ENCODE measurements at places on chromosomes 16 and 17.

- DNase-seq, result no peak
These were observed 96.9 kb downstream of the AMFR start for GRCh38 chr16:56328276-56329022.

GRCh38 chr17:57154921-57155320, 69.9 kb downstream of the AKAP1 start:
- DNase-seq, result no peak

GRCh38 chr16:58025351-58026138, at the start of gene MMP15:
MMP15 (plus strand) TSS chr16:58025754; CDS start chr16:58026351, 597 bp downstream.
- no peak for DNase-seq

DNA sequence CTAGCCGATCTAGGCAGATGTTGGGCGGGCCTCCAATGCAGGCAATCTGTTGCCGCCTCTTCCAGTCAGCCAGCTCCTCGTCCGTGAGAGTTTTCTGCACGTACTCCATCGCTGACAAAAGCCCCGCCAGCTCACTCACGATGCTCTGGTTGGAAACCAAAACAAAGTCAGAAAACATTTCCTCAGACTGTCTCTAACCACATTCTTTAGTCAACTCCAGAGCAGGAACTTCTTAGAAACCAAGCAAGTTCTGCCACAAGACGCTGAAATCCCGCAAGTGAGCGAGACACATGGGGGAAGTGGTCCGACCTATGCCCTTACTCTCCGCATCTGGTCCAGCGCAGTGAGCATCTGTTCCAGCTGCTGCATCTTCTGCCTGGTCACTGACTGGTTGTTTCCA, 49.1 kb downstream of the STAT5A start:
- no peak for DNase-seq

DNA sequence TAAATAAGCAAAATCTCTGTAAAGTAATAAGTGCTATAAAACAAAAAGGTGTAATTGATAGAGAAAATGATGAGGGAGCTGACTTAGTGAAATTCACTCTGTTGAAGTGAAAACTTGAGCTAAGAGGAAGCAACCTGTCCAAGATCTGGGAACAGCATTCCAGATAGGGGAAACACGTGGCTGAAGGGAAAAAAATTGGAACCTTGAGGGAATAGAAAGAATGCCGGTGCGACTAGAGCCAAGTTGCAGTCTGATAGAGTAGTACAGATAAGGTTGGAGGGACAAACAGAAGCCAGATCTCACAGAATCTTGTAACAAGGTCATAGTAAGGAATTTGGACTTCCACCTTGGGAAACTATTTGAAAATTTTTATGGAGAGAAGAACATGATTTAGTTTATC, 623 bp upstream of the DDX52 start:
- DNase-seq, result no peak

GRCh38 chr16:50467943-50468748, 80.0 kb upstream of the NKD1 start:
- DNase-seq, result peak; percentile 7

GRCh38 chr16:67286441-67287235, 7.3 kb downstream of the PLEKHG4 start:
- DNase-seq, result no peak

- DNase-seq, result no peak
These were observed 262.6 kb downstream of the SLC39A11 start for GRCh38 chr17:72829883-72830282.

DNA sequence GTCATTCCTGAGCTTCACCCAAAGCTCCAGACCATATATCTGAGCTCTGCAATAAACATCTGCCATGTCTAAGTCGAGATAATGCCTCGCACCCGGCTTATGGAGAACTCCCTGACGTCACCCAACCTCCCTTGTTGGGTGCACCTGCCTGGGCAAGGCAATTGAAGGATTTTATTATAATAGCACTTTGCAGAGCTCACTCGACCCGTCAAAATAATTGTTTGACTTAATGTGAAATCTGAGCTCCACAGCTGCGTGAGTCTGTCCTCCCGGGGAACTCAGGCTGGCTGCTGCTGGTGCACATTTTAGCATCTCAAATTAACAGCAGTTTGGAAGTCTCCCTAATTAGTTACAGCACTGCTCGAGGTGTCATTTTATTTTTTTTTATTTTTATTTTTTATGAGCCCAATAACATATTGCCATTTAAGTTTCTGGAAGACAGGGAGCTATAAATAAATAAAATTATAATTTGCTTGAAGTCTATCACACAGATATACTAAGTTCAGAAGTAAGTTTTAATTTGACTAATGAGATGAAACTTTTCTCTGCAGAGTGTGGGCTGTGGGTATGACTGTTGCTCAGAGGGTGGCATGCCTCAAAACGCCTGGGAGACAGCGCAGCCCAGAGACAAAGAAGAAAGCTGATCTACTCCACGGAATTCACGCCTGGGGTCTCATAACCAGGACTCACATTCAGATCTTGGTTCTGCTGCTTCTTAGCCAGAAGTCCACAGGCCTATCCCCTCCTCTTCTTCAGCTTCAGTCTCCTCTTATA, 401.4 kb upstream of the C16orf82 start:
- no peak for DNase-seq

- no peak for DNase-seq
These were observed 1.1 kb upstream of the GIT1 start for GRCh38 chr17:29590411-29591145.

- DNase-seq, result peak; percentile 11
These were observed 683.1 kb upstream of the SALL1 start for GRCh38 chr16:51834133-51834532.

DNA sequence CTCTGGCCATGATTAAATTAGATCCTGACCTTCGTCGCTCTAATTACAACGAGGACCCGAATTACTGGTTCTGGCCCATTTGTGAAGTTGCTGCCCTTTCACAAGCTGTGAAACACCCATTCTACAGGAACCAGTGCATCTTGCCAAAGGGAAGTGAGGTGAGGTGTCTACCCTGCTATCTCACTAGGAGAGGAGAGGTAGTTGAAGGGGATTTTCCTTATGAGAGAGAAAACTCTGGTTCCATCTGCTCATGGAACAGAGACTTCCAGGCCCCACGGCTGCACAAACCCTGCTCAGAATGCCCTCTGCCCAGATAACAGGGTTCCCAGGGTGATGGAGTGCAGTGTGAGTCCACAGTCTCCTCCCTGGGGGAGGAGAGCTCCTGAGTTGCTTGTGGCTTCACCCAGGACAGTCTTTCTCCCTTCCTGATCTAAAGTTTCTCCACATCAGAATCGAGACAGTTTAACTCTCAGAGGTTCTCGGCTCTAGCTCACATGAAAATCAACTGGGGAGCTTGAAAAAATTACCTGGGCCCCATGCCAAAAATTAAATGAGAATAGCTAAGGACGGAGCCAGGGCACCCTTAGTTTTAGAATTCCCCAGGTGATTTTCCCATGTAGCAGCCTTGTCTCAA, 7.8 kb upstream of the SSTR2 start:
- DNase-seq, result no peak

DNA sequence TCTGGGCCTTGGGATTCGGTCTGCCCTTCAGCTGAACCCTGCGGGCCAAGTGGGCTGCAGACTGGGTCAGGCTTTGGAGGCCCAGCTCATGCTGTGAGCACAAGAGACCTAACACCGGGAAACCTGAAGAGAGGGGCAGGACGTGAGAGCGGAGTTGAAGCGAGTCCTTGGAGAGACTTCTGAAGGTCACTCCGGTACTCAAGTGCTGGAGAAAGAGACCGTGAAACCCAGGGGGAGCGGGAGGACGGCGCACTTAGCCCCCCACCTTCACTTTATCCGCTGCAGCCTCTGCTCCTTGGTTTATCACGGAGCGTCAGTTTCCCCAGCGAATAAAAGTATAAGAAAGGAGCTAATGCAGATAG, 361 bp downstream of the UQCRC2 start:
- DNase-seq, result no peak

- no peak for DNase-seq
These were observed 414.6 kb upstream of the GOT2 start for GRCh38 chr16:59148769-59149155.

DNA sequence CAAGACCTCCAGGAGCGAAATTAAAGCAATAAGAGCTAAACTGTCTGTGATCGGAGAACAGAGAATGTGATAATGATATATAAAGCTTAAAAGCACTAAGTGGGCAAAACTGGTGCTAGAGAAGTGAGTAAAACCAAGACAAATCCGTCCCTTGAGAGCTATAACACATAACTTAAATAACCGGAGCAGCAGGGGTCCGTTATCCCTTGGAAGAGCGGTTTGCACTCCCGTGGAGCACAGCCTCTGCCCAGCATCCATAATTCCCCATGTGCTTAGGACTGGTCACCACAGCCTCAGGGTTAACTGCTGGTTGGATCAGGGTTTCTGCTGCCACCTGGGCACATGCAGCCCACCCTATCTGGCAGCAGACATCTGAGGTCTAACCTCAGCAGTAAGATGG, 489.0 kb downstream of the NPIPA7 start:
- DNase-seq, result no peak

DNA sequence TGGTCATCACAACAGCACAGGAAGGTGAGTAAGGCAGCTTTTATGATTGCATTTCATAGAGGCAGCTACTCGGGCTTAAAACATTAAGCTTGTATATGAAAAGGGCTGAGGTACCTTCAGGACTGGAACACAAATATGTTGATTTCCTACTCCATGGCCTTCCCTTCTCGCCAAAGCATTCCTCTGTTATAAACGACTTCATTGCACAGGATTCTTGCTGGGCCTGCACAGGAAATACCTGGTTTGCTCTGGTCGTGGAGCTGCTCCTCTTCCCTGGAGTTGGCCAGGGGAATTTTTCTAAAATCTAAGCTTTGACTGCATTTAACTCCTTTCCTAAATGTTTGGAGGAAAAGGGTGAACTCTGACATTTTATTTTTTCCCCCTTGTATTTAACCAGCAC, 49.0 kb downstream of the CHD9 start:
- DNase-seq, result no peak

DNA sequence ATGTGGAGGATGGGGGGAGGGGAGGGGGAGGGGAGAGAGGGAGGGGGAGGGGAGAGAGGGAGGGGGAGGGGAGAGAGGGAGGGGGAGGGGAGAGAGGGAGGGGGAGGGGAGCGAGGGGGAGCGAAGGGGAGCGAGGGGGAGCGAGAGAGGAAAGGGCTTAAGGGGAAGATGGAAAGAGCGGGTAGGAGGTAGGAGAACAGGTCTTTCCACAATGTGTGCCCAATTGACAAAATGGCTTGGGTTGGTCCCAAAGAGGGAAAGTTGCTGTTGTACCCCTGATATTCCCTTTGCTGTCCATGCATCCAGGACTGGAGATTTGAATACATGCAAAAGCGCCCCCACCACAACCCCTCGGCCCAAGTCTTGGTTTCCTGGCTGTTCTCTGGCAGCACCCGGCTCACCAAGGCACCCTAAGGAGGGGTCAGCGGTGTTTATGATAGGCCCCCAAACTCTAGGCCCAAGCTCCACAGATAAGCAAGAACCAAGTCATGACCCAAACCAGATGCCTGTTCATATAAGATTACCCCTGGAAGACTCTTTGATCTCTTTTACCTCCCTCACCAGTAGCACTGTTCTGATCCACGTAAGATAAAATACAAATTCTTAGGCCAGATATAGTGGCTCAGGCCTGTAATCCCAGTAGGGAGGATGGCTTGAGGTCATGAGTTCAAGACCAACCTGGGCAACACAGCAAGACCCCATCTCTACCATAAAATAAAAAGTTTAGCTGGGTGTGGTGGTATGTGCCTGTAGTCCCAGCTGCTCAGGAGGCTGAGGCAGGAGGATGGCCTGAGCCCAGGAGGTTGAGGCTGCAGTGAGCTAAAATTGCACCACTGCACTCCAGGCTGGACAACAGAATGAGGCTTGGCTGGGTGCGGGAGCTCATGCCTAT, 119.6 kb downstream of the ZFHX3 start:
- DNase-seq, result no peak

DNA sequence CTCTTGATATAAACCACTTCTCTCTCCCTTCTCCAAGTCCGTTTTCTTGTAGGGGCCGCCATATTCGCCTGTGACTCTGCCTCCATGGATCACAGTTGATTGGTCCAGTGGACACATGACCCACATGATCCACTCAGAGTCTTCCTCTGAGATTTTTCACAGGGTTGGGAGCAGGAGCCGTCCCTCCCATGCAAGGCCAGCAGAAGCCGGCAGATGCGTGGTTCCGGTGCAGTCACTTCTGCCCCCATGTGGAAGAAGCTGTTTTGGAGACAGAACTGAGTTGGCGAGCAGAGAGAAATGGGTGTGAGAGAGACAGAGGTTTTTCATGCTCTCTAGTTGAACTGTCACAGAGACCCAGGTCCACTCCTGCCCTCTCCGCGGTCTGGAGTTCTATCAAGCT, 83.3 kb downstream of the C16orf95 start:
- no peak for DNase-seq

DNA sequence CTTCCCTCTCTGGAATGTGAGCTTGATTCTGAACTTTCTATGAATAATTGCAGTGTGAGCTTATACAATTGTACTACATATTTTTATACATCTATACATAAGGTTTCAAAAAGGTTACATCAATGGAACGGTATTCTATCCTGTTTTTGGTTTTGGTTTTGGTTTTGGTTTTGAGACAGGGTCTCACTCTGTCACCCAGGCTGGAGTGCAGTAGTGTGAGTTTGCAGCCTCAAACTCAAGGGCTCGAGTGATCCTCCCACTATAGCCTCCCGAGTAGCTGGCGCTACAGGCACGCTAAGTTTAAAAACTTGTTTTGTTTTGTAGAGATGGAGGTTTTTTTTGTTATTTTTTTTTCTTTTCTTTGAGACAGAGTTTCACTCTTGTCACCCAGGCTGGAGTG, 1.1 kb downstream of the CTRB1 start:
- DNase-seq, result no peak

DNA sequence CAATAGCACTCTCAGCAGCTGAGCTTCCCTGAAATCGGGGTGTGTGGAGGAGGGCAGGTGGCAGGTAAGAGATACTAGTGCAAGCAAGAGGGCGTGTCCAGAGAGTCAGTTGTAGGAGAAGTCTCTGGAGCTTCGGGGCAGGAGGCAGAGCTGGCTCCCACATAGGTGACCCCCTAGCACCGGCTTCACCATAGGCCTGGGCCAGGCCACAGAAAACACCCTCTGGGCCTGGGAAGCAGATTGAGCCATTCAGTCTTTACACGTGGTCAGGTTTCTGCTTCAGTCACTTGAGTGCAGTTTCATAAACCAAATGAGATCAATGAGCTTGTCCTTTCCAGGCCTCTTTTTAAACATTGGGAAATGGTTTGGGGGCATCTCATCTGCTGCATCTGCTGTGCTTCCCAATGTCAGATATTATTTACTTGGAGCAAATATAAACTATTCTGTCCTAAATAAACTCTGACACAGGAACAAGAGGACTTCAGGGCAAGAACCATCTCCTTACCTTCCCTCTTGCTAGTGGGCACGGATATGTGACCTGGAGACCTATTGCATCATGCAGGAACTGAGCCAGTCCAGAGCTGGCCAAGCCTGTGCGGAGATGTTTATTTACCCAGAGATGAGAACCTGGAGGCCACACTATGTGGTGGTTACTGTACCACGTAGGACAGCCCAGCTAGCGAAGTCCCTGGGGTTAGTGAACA, 16.1 kb downstream of the CCR7 start:
- DNase-seq, result no peak

GRCh38 chr17:19440421-19440820, 29.4 kb downstream of the RNF112 start:
- no peak for DNase-seq
